Activated CD4-positive, CD25-positive, alpha-beta regulatory T cell (primary cell): ENCODE measurements at places on chromosomes 1 and 21.

- no peak for DNase-seq
Observed at GRCh38 chr1:41499591-41499990, 15.1 kb upstream of the EDN2 start.

DNA sequence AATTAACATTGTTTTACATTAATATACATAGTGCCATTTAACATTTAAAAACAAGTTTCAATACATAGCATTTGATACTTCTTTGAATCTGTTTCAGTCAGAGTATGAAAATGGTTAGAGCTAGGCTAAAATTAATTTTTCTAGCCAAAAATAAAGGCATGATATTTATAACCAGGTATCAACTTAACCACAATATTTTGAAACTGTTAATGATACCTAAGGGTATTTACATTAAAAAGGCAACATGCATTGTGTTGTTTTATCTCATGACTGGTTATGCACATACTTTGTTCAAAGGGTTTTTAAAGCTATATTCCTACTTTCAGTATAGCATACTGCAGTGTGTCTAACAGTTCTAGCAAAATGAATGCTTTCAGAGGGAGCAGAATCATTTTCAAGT, 130.0 kb downstream of the HS2ST1 start:
- no peak for DNase-seq

DNA sequence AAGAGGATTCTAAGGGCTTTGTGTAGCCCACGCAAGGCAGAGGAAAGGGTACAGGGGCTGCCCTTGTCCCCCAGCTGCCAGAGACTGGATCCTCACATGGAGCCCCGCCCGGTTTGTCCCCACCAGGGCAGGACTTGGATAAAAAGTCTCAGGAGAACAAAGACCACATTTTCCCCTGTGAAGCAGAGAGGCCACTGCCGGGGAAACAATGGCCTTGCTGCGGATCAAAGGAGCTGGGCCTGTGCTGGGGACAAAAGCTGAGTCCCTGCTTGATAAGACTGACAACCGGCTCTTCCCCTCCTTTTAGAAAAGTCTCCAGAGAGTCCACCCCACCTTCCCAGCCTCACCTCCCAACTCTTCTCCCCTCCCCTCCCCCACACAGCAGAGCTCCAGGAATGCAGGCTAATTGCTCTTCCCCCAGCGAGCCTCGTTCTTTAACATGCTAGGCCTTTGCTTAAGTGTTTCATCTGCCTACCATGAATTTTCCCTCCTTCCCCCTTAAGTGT, 142.4 kb downstream of the PLPP3 start:
- no peak for DNase-seq

GRCh38 chr21:27534206-27534605, 567.3 kb upstream of the ADAMTS5 start:
- DNase-seq: no peak

GRCh38 chr1:168567007-168567406, 9.4 kb upstream of the XCL1 start:
- no peak for DNase-seq

GRCh38 chr1:180291004-180291403, 60.9 kb downstream of the LHX4 start:
- no peak for DNase-seq
